Bone marrow (tissue), 2 donors: ENCODE measurements at places on chromosomes 2 and 18.
A peak's percentile ranks its signal among the peaks of the same experiment; 100 is the strongest.

GRCh38 chr2:48423376-48423775, 106.6 kb upstream of the STON1 start:
- no peak for DNase-seq

- DNase-seq: no peak
Measured at GRCh38 chr2:64000630-64001381, 18.4 kb downstream of the VPS54 start.

DNA sequence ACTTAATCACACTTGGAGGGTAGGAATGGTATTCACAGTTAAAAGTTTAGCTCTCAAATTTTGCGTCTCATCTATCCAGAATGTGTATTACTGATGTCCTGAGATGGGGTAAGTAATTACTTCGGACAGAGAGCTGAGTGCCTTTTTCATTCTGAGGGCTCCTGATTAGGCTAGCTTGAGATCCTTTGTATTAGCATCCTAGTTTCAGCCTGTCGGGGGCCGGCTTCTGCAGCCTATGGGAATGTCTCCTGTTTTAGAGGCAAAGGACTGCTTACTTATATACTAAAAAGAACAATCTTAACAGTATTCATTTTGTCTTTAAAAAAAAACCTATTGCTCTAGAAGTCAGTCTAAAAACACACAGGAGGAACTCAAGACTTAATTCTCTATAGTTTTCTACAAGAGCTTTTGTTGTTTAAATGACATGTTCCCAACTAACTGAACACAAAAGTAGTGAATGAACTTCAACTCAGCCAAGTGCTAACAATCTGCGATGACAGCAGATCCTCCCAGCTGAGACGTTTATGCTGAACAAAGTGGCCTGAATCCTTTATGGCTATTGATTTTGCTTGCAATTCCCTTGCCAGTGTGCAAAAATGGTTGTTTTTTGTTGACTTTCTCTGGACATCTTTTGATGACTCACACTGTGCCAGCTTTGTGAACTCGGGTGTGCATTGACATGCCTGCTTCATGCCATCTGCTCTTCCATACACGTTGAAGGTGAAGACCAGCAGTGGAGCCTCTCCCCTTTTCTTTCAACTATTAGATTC, 118.7 kb downstream of the LYPD6B start:
- DNase-seq: no peak

DNA sequence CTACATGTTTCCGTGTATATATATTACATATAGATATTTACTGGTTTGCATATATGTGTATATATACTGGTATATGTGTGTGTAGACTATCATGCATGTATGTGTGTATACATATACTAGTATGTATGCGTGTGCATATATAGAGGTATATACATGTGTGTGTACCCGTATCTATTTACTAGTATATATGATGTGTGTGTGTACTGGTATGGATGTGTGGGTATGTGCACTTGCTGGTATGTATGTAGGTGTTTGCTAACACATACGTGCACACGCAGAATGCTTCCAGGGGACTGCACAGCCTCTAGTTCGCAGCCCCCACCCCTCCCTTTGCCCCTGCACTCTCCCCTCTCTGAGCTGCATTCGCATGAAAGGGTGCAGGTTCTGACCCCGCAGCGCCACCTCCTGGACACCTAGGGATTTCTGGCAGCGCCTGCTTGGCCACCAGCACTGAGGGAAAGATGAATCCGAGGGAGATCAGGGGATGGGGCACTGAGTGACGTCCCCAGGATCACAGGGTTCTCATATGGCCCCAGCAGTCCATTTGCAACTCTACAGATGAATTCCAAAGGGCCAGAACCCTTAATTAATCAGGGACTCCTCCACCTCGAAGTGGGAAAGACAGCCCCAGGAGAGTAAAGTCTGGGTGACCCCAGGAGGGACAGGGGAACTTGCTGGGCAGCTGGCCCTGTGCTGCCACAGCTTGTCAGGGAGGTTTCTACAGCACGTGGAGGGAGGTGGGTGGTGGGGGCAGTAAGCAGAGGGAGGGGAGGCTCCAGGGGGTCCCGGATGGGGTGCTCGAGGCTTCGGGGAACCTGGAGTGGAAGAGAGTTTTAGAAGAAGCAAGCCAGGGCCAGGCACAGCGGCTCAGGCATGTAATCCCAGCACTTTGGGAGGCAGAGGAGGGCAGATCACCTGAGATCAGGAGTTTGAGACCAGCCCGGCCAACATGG, 66.8 kb upstream of the ASAP2 start:
- DNase-seq: peak; percentile 46

- no peak for DNase-seq
Measured at GRCh38 chr2:179354739-179355537, 90.3 kb upstream of the SESTD1 start.

- DNase-seq: no peak
Measured at GRCh38 chr2:196589419-196589818, 50.1 kb upstream of the CCDC150 start.

DNA sequence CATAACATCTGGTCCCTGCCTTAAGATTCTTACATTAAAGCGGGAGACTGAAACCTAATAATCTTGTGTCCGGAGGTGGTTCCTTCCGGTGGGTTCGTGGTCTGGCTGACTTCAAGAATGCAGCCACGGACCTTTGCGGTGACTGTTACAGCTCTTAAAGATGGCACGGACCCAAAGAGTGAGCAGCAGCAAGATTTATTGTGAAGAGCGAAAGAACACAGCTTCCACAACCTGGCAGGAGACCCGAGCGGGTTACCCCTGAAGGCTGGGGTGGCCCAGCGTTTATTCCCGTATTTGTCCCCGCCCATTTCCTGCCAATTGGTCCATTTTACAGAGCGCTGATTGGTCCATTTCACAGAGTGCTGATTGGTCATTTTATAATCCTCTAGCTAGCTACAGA, 122.3 kb upstream of the SIX2 start:
- DNase-seq: no peak

DNA sequence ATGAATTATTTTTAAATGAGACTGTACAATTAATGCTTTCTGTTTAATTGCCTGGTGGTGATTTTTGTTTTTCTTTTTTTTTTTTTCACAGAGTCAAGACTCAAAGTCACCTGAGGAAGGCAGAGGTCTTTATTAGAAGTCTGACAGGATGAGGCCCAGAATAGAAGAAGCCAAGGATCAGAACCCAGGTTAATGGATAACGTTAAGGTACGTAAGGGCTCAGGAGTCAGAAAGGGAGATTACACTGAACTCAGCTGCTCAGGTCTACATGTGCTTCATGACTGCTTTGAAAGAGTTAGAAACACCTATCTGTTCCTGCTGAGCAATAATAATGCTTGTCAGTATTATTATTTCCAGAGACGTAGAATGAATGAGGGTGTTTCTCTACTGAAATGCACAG, 196.5 kb downstream of the LRATD1 start:
- no peak for DNase-seq

GRCh38 chr2:45882707-45883602, 231.5 kb downstream of the PRKCE start:
- no peak for DNase-seq

DNA sequence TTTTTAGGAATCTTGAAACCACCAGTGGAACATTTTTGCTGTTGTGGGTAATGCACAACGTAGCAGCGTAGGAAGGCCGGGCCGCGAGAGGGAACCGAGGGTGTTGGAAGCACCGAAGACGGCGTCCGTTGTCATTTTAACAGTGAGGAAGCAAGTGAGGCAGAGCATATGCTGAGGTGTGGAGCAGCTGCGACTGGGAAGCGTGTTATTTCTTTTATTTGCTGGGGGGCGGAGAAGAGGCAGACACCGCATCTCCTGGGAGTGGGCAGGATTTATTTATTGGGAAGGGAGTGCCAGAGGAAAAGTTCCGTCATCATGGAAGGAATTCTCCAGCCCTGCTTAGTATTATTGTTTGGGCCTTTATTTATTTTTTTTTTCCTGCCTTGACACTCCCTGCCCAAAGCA, 232.8 kb downstream of the KLHL29 start:
- no peak for DNase-seq

GRCh38 chr2:113198790-113199612, 25.2 kb downstream of the PSD4 start:
- no peak for DNase-seq

GRCh38 chr2:149562324-149562723, 25.3 kb downstream of the MMADHC start:
- no peak for DNase-seq

GRCh38 chr2:29035016-29035745, 39.1 kb downstream of the PCARE start:
- no peak for DNase-seq

DNA sequence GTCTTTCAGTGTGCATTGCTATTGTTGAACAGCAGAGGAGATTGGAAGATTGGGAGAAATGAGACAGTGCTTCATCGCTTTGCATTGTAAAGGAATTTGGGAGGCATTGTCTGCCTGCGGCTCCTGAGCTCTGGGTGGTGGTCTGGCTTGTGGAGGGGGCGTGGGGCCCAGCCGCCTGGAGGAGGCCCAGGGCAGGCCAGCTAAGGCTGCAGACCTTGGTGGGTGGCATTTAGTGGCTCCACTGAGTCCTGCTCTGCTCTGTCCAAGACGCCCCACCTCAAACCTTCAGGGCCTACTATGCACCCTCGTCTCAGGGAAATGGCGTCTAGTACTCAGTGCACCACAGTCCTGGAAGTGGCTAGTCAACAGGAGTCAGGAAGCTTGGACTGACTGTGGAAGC, 5.7 kb upstream of the HS1BP3 start:
- DNase-seq: no peak

DNA sequence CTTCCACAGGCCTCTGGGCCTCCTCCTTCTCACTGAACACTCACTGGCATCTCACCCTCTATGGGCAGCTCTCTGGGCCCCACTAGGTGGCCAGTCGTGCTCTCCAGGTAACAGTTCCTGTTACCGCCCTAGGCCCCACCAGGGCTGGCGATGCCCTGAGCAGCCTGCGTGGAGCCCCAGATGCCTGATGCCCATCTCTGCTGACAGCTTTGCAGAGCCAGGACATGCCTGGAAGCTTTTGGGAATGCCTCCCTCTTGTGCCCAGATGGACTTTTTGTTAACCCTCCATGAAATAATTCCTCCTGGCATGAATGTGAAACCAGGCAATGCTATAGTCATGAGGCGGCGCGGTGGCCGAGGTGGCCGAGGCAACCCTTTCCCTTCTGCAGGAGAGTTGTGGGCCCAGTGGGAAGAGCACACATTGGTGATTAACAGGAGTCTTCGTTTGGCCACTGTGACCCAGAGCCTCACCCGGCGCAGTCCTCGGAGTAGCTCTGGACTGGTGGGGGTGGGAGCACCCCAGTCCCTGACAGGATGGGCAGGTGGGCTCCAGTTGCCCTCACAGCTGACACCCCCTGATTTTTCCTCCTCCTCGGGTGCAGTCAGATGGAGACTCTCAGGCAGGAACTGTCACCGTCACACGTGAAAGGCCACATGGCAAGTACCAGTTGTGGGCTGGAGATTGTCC, 80.0 kb downstream of the SH3BP4 start:
- DNase-seq: no peak

DNA sequence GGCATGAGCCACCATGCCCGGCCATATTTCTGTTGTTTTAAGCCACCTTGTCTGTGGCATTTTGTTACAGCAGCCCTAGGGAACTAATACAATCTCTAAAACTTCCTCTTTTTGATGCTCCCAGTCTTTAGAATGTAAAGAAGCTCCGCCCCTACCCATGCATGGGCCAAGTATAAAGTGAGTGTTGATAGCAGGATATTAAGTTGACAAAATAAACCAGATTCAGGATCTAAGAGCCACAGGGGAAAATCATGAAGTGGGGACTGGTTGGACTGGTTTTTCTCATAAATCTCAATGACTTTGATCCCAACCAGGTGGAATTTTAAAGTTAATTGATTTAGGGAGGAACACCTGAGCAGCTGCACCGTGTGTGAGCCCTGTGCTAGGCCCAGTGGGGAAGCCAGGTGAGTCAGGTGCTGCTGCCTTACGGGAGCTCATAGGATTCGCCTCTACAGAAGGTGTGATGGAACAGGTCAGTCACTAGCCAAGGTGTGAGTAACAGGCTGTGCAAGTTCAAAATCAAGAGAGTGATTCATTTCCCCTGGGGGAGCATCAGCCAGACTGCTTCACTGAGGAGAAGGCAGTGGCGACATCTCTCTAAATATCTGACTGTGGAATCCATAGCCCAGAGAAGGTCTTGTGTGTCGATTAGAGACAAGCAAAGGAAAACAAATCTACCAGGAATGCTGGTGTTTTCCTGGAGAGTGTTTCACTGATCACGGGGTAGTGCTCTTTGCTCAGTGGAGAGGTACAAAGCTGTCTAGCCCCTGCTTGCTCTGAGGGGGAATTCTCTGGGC, 63.0 kb upstream of the MSH2 start:
- no peak for DNase-seq

DNA sequence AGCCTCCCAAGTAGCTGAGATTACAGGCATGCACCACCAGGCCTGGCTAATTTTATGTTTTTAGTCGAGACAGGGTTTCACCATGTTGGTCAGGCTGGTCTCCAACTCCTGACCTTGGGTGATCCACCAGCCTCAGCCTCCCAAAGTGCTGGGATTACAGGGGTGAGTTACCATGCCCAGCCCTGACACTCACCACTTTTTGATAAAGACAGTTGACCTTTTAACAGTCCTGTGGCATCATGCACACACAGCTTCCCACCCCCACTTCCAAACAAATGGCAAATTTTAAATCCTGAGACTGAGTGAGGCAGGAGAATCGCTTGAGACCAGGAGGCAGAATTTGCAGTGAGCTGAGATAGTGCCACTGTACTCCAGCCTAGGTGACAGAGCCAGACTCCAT, 6.2 kb upstream of the DNAJB2 start:
- no peak for DNase-seq

GRCh38 chr18:3667255-3668137, 217.5 kb downstream of the TGIF1 start:
- no peak for DNase-seq

GRCh38 chr2:1020206-1020605, 69.6 kb downstream of the SNTG2 start:
- no peak for DNase-seq

GRCh38 chr2:33223856-33224255, 252.6 kb upstream of the RASGRP3 start:
- no peak for DNase-seq

- no peak for DNase-seq
Measured at GRCh38 chr2:216776066-216776850, 80.9 kb upstream of the IGFBP5 start.

GRCh38 chr2:181371782-181372645, 85.2 kb upstream of the ITGA4 start:
- no peak for DNase-seq
